ENCODE measurements at places on chromosomes 7 and 10. TPM values are rescaled to one million over a fixed set of nuclear protein-coding genes. Genes with fewer than 3 reads are reported as not detected.

PCDH15 gene
- not detected for polyA plus RNA-seq

TMEM196 gene
- polyA plus RNA-seq: not detected

FOXP2 gene
- not detected for polyA plus RNA-seq

NANOS1 gene
- polyA plus RNA-seq: not detected

DOCK1 gene
- not detected for polyA plus RNA-seq

SRRM3 gene
- not detected for polyA plus RNA-seq

NPFFR1 gene
- not detected for polyA plus RNA-seq

TMEM176A gene
- not detected for polyA plus RNA-seq

Data from immature natural killer cell (primary cell).